ENCODE measurements at places on chromosomes 16 and 17.

DNA sequence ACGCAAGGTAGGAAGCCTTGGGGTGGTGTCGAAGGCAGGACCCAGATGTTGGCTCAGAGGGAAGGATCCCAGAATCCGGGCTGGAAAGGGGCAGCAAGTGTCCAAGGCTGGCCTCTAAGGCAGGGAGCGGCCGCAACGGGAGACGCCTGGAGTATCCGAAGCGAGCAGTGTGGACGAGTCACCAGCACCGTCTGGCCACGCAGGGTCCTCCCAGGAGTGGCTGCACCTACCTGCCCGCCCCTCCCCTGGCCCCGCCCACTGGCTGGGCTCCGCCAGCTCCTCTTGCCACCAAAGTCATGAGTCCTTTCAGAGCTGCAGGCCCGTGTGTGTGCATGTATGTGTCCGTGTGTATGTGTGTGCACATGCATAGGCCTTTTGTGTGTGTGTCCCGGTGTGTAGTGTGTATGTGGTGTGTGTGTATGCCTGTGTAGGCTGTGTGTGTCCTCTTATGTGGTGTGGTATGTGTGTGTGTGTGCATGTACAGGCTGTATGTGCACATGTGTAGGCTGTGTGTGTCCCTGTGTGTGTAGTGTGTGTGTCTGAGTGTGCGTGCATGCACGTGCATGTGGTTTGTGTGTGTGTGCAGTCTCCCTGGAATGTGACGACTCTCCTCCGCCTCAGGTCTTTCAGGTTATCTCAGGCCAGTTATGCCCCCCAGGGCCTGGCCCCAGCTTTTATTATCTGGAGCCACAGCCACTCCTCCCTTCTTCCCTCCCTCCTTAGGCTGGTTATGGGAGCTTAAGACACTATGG is at the start of gene PRSS8:
PRSS8 (minus strand) TSS at position 193 of the 752 bp plus-strand sequence. CDS start 229 bp downstream, outside the sequence.
- DNase-seq = no peak

DNA sequence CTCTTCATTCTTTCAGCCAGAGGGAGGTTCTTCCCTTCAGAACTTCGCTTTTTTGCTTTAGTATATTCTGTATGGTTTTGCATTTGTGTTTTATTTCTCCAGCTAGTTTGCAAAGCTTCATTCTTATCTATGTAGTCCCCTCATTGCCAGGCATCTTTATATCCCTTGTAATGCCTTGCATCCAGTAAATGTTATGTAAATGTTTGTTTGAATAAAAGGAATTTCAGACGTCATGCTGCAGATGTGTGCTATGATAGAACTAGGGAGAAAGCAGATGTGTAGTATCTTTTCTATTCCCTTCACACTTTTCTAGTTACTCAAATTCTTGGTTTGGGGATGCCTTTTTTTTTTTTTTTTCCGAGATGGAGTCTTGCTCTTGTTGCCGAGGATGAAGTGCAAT is 62.6 kb upstream of the RASL10B start:
- DNase-seq = no peak

DNA sequence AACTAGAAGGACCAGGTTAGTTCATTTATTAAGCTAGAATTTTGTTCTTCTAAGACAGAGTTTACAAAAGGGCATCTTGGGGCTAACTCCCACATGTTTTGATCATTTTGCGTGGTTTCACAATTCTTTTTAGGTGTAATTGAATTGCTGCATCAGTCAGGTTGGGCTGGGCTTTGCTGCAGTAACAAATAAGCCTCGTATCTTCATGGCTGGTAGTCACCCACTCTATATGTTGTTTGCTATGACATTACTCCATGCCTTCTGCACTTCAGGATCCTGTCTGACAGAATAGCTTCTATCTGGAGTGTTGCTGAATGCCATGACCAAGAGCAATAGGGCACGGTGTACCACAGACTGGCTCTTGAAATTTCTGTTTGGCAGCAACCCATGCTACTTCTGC is 10.6 kb upstream of the IRX3 start:
- no peak for DNase-seq

GRCh38 chr17:74289688-74290087 is 15.7 kb downstream of the DNAI2 start:
- no peak for DNase-seq

GRCh38 chr16:75340741-75341491 is 89.5 kb upstream of the BCAR1 start:
- no peak for DNase-seq

DNA sequence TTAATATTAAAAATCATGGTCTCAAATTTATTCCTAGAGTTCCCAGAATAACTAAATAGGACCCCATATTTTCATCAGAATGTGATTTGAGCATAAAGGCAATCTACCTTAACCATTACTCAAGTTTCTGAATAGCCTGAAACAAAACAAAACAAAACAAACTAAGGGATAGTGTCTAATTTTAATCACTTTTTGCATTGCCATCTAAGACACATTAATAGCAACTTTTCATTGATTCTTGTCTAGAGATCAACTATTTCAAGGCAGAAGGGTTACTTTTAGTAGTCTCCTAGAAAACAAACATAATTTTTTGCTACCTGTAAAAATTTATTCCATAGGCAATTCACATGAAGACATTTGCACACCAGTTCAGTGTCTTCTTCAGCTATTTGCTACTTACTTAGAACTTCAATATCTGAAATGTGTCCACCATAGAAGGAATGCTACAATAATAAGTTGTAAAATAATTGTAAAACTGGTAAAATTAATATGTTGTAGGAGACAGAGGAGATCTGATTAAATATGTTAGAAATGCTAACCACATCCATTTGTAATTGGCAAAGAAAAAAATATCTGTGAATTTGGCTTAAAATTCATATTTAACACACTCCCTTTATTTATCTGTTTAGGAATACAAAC is 94.7 kb downstream of the SKAP1 start:
- no peak for DNase-seq

DNA sequence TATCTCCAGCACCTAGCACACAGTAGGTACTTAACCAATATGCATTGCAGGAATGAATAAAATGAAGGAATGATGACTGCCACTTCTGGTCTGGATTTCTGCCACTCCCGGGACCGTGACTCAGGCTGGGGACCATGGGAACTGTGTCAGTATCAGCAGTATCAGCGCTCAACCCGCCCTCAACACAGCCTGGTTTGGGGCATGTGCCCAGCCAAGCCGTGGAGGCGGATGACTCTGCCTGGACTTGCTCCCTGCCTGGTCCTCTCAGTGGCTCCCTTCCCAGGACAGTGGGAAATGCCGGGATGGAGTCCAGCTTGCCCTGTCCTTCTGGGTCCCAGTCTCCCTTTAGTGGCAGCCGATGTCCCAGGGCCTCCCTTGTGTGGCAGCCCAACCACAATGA is 55.1 kb downstream of the SRCIN1 start:
- no peak for DNase-seq

- no peak for DNase-seq
Observed at GRCh38 chr17:59483860-59484259, 81.5 kb upstream of the DHX40 start.

DNA sequence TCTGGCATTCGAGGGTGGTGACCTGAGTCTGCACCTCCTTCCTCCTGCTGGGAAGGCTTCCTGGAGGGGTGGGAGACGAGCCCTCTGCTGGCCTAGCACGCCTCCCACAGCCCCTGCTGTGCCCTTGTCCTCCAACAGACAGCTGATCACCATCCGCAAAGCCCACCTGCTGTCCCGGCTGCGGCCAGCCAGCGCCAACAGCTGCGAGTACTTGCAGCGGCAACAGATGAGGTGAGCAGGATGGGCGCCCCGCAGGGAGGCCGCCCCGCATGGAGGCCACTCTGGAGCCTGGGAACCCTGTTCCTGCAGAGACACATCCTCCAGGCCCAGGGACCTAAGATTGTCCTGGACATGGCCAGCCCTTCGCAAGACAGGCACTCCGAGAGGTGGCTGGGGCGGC is 21.6 kb downstream of the UBALD1 start:
- peak; percentile 74 for DNase-seq

DNA sequence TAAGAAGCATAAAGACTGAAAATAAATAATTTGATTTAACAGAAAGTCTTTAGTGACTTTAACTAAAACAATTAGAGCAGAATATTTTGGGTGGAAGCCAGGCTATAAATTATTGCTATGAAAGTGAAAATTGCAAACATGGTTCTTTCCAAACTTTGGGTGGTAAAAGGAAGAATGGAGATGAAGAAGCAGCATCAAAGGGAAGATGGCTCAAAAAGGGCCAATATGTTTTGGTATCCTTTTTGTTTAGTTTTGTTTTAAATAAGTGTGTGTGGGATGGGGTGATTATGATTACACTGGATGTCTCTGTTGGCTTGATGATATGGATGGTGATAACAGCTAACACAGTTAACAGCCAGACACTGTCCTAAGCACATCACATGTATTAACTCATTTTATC is 153.7 kb downstream of the CYB561 start:
- DNase-seq = no peak

DNA sequence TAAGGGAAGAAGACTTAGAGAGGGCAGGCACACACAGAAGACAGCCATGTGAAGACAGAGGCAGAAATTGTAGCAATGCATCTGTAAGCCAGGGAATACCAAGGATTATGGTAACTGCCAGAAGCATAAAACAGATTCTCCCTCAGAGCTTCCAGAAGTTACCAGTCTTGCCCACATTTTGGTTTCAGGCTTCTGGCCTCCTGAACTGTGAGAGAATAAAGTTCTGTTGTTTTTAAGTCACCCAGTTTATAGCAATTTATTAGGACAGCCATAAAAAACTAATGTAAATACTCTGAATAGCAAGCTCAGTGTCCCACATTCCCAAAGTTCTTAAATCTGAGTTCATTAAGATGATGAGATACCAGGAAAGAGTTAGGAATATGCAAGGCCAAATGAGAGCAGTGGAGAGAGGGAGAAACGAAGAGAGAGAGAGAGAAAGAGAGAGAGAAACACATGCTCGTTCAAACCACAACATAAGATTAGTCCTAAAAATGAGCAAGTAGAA is 123.4 kb downstream of the HS3ST3A1 start:
- DNase-seq = no peak

GRCh38 chr16:67542464-67542863 is 13.8 kb downstream of the RIPOR1 start:
- DNase-seq = no peak

GRCh38 chr16:57115514-57116182 is 23.3 kb downstream of the CPNE2 start:
- DNase-seq = peak; percentile 84

DNA sequence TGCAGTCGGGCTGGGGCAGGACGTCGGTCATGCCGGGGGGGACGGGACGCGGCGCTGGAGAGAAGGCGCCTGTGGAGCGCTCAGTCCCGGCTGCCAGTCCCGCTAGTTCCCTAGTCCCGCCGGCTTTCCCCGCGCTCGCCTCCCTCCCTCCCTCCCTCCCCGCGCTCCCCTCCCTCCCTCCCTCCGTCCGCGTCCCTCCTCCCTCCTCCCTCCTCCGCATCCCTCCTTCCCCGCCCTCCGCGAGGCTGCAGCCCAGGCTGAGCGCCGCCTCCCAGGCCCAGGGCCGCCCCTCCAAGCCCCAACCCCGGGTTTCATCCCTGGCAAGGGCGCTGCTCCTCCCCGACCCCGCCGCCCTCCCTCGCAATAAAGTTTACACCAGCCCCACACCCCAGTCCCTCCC is 34.8 kb downstream of the TIMM22 start:
- DNase-seq = no peak

DNA sequence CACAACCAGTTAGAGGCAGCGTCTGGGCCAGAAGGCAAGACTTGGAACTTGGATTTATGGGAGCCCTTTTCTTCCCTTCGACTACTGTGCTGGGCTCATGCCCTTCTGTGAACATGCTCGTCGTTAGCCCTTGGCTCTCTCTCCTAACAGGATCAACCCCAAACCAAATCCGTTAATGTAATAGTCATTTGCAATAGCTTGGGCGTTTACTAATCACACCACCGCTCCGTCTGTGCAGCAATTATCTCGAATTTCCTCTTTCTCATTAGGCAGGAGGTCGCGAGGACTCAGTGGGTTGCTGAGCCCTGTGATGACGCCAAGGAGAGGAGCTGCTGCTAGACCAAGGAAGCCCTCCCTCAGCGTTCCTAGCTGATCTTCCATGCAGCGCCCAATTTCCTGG is 114.7 kb downstream of the ENGASE start:
- DNase-seq = no peak

DNA sequence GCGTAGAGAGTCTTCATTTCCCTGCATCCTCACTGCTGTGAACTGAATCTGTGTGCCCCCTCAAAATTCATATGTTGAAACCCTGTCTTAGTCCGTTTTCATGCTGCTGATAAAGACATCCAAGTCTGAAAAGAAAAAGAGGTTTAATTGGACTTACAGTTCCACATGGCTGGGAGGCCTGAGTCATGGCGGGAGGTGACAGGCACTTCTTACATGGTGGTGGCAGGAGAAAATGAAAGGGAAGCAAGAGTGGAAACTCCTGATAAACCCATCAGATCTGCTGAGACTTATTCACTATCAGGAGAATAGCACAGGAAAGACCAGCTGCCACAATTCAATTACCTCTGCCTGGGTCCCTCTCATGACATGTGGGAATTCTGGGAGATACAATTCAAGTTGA is 3.1 kb upstream of the CCDC42 start:
- DNase-seq = no peak

DNA sequence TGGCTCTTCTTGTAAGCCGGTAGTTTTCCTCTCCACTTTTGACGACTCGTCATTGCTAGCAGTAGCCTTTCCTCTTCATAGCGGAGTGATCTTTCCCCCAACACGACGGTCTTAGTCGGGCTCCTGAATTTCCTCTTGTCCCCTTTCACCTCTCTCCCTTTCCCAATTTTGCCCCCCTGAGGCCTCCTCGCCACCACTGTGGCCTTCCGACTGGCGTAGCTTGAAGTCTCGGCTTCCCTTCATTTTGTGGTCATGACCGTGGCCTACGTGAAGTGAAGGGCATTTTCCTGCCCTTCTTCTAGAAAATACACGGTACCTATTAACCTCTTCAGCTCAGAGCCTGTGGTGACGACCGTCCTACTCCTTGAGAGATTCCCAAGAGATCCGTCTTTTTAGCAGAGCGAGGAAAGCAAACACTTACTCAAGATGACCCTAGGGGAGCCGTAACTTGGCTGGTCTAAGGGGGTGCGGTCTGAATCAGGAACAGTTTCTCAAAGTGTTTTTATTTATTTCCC is 787 bp downstream of the PRKAR1A start:
- peak; percentile 12 for DNase-seq

DNA sequence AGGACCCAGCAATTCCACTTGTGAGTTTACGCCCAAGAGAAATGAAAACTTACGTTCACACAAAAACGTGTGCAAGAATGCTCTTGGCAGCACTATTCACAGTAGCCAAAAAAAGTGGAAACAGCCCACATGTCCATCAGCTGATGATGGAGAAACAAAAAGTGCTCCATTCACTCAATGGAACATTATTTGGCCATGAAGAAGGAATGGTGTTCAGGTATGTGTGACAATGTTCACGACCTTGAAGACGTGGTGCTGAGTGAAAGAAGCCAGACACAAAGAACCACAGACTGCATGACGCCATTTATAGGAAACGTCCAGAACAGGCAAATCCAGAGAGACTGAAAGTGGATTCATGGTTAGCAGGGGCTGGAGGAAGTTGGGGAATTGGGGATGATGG is 84.9 kb downstream of the ZDHHC7 start:
- no peak for DNase-seq

GRCh38 chr16:66846831-66847230 is 2.6 kb downstream of the CA7 start:
- DNase-seq = no peak

DNA sequence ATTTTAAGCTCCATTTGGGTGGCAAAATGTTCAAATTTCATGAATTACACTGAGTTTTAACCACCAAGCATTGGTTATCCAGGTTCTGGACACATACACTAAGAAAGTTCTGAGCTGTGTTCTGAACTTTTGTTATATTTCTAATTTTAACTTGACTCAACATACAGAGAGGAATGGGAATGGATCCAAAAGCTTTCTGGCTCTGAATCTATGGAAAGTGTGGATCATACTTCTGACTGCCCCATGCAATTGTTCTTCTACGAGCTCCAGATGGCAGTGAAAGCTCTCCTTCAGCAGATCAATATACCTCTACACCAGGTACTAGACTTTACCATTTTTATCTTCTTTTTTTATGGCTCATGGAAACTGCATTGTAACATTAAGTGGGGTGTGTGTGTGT is 113.0 kb upstream of the NOG start:
- DNase-seq = no peak

Data from NCI-H1092 treated with DMSO at 0.1 percent for 48 hours (cell line).